ENCODE measurements at places on chromosomes 2 and 18.

DNA sequence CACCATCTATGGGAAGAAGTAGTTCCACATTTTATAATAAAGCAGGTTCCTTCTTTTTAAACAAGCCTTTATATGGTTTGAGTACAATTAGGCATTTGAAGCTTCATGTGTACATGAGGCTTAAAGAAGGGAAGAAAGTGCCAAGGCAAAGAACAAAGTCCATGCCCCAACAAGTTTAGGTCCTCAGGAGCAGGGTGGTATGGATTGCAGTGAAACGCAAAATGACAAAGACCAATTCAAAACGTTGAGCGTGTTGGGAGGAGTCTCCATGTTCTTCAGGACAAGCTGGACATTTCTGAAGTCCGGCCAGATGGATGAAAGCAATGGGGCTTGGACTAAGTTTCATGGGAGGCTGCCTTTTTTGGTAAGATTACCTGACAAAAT is 78.8 kb upstream of the FZD5 start:
- DNase-seq, result no peak

DNA sequence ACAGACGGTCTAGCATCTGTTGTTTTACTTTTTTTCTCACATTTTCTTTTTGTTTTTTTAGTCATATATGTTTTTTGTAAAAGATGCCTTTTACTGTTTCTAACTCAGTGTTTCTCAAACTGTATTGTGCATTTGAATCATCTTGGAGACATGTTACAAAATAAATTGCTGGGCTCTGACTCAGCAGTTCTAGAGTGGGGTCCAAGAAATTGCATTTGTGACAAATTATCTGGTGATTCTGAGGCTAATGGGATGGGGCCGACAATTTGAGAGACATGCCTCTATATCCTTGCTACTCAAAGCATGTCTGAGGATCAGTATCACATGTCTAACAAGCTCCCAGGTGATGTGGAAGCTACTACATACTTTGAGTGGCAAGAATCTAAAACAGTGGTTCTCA is 478.8 kb downstream of the PLCL1 start:
- DNase-seq, result no peak

GRCh38 chr2:102473020-102473419 is at the start of gene SLC9A4:
SLC9A4 (plus strand) TSS chr2:102473226; CDS start chr2:102473760, 534 bp downstream.
- DNase-seq, result peak; percentile 47

DNA sequence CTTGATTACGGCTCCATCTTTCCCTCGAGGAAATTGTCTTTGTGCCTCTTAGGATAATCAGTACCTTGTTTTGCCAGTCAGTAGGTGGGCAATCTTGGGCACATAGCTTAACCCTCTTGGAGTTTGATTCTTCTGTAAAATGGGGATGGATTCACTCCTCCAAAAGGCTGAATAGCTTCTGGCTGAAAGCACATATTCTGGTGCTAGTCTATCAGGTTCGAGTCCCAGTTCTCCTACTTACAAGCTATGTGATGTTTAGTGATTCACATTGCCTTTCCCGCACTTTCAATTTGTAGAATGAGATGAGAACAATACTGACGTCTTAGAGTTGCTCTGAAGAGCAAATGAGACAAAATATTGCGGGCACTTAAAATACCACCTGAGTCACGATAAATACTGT is 43.9 kb downstream of the ATIC start:
- DNase-seq, result no peak
